ENCODE measurements at places on chromosomes 2 and 18.

GRCh38 chr2:15622214-15622613 lies 30.5 kb downstream of the DDX1 start:
- DNase-seq, result no peak

GRCh38 chr18:8808001-8808400 lies 102.6 kb downstream of the MTCL1 start:
- no peak for DNase-seq

- no peak for DNase-seq
These were observed 44.2 kb downstream of the TACR1 start for GRCh38 chr2:75155115-75155514.

GRCh38 chr2:237590272-237591140 lies at the start of gene RAB17:
Gene RAB17, minus strand, starts transcription at chr2:237590734. Its CDS starts 4,580 bp downstream, at chr2:237586154.
- DNase-seq, result no peak

DNA sequence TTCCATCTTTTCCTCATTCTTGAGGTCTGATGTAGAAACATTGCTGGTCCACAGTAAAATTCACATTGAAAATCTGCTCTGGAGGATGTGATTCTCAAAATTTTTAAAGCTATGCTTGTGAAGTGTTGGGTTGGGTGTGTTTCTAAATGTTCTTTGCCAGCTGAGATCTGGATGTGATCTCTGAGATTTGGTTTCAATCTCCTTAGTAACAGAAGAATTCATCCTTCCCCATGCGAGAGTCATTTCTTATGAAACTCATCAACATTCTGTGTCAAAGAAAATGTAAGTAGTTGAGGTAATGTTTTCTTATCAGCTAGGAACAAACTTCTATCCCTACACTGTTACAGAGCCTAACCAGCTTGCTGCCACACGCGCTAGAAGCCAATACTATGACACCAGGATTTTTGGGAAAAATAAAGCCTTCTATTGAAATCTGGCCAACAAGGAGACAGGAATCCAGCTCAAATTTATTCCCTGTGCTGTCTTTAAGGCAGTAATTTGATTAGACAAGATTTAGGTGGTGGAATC lies 134.9 kb downstream of the PTH2R start:
- no peak for DNase-seq

DNA sequence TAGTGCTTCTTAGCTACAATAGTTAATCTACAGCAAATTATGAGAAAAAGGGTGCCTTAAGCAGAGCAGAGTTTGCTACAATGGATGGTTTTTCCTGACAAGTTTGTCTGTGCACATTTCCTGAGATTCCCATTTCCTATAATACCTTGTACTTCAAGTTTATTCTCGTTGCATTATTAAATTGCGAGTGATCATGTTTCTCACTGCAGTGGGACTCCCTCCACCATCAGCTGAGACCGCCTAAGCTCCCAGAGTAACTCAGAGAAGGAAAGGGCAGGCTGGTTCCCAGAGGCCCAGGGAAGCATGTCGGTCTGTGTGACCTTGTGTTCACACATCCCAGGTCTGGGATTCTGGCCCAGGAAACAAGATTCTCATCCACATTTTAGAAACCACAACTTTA lies 162.1 kb downstream of the ARL4C start:
- no peak for DNase-seq

DNA sequence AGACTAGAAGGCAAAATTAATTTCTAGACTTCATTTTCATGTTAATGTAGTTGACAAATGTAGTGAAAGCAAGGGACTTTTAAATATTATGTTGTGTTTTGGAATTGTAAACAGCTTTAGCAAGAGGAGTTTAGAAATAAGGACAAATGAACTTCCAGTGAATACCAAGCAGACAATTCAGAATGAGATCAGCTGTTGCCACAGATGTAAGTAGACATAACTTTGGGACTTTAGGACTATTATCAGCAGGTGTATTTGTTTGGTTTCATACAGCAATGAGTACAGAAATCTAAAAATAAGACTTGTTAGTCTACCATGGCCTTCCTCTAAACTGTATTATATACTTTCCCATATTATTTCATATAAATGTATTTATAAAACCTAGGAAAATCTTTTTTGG lies 34.2 kb upstream of the CCNT2 start:
- DNase-seq, result no peak

DNA sequence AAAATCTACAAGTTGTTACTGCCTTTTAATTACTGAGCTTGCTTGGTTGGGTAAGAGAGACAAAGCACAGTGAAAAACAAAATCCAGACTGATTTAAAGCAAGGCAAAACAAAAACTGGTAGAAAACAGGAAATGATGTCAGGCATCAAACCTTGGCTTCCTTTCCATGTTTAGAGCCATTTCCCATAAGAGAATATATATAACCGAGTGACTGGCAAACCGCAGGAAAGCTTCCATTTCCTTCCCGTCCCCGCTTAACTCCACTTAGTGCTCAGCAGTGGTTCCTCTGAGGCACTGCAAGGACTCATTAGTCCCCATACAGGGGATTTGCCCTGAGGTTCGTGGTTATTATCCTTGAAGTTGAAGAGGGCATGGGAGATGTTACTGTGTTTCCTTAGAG lies 446.3 kb downstream of the LPIN1 start:
- DNase-seq, result no peak

- no peak for DNase-seq
These were observed 76.3 kb upstream of the SEC11C start for GRCh38 chr18:59063300-59063906.

GRCh38 chr2:240482141-240482540 lies 46.7 kb downstream of the GPC1 start:
- no peak for DNase-seq

DNA sequence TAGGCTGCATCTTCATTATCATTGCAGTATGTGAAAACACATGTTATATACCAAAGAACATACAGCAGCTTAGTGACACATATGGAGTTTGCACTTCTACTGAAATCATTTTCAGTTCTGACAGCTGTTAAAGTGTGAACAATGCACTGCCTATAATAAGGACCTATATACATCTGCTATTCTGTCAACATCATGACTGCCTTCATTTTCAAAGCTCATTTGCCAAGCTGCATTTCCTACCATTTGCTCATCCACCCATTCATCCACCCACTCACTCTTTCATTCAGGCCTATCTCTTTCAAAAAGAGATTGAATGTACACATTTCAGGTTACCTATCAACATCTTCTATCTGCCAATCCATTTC lies 81.7 kb upstream of the STK17B start:
- no peak for DNase-seq

GRCh38 chr18:10320791-10321190 lies 133.6 kb upstream of the APCDD1 start:
- no peak for DNase-seq

DNA sequence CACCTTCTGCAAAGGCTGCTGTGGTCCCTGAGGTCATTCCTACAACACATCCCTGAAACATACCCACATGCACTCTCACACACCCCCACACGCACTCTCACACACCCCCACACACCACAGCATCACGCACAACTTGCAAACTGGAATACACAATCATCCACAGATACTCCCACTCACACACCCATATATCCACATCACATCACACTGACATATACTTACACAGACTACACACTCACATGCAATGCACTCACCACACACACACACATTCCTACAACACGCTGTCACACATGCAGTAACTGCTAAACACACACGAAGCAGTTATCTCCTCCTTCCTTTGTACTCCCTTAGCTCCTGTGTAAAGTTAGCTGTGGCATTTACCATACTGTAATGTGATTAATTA lies 57.1 kb upstream of the PKDCC start:
- DNase-seq, result no peak

DNA sequence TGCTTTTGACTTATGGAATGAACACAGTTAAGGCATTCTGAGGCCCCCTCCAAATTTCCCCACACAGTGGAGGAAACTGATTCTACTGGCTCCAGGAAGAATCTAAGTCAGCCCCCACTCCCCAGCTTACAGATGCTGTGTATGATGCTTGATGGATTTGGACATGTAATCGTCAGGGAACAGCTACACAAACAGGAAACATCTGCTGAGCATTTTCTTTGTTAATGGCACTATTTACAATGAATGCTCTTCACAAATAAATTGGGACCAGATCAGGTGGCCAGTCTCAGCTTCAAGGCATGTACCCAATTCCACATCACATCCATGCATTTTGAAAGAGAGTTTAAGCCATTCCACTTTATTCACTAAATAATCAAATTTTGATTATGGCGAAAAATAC lies 562.3 kb downstream of the SOX11 start:
- no peak for DNase-seq

DNA sequence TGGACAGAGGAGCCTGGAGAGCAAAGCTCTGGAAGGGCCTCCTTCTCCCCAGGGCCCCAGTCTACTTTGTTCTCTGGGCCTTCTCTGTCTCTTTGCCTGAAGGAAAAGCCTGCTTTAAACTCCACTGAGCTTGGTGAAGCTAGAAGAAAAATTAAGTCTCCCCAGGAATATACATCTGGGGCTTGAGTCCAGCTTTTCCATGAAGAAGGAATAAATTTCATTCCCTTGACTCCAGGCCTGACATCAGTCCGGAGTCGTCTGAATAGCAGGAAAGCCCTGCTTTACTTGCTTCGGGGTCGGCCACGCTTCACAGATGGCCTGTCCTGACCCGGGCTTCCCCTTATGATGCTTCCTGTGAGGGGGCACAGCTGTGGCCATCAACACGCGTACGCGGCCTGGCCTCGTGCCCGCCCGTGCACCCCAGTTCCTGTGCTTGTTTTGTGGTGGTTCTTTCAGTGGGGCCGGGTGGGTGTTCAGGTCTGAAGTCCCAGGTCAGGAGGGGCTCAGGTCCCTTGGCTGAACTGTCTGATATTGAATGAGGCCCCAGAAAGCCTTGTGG lies 73.6 kb downstream of the ACOXL start:
- no peak for DNase-seq

DNA sequence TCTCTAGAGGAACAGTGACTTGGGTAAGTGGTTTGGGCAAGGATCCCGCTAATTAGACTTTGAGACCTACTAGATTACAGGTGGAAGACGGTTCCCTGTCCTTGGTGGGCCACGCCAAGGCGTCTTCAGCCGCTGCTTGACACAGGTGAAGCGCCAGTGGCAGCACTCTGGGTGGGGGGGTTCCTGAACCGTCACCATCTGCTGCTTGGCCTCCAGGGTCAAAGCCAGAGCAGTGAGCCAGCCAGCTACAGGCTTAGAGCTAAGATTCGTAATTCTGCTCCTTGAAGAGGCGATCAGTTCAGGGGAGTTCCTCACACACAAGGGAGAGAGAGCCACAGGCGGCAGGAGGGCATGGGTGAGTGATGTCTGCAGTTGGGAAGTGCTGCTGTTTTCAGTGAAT lies 39.4 kb upstream of the RBM44 start:
- DNase-seq, result no peak

DNA sequence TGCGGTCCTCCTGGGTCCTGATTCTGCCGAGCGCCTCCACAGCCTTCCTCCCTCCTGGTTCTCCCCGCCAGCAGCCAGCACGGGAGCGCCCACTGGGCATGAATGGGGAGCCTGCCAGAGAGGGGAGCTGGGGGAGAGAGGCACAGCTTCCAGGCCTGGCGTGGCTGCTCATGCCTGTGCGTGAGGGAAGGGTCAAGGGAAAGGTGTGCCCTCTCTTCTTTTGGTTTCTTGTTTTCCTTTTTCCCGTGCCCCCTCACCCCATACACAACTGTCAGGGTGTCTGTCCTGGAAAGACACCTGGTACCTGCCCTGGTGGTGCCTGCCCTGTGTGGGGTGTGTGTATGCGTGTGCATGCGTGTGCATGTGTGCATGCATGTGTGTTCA lies 4.7 kb upstream of the NEURL3 start:
- no peak for DNase-seq

DNA sequence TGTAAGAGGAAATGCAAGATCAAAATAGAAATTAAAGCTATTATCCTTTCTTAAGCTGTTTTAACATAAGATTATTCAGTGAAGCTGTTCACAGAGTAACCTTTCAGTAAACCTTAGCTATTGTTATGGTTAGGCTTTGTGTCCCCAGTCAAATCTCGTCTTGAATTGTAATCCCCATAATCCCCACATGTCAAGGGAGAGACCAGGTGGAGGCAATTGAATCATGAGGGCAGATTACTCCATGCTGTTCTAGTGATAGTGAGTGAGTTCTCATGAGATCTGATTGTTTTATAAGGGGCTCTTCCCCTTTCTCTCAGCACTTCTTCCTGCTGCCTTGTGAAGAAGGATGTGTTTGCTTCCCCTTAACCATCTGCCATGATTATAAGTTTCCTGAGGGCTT lies 424.4 kb downstream of the DSEL start:
- DNase-seq, result no peak

- no peak for DNase-seq
These were observed 19.3 kb downstream of the IGFBP2 start for GRCh38 chr2:216652566-216652965.

DNA sequence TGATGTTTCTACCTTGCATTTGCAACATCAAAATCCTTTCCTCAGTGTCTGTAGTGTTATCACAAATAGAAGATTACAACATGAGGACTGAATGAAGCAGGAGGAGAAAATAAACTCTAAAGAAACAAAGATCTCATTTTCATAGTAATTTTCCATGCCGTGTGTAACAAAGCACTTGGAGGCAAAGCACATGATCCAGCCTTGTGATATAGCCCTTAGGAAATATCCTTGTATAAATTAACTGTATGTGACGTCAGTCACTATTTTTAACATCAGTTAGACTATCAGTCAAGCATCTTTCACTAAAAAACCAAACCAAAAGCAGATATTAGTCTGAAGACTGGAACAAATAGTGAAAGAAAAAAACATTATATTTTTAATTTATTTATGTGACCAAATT lies 492.1 kb upstream of the CNTNAP5 start:
- no peak for DNase-seq

DNA sequence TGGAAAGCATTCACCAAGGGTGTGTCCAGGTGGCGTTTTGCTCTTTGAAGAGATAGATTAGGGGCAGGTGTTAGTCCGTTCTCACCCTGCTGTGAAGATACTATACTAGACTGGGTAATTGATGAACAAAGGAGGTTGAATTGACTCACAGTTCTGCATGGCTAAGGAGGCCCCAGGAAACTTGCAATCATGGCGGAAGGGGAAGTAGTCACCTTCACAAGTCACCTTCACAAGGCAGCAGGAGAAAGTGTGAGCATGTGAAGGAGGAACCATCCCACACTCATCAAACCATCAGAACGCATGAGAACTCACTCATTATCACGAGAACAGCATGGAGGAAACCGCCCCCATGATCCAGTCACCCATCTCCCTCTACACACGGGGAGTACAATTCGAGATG lies 135.7 kb upstream of the NFATC1 start:
- no peak for DNase-seq

GRCh38 chr2:187586011-187586641 lies 31.9 kb upstream of the TFPI start:
- no peak for DNase-seq

Data from stimulated activated CD8-positive, alpha-beta memory T cell treated with anti-CD3 and anti-CD28 coated beads, Interleukin-2, amount 100 ng/mL, for 1 hour (primary cell).